ENCODE measurements at places on chromosomes 6 and 20. TPM values are rescaled to one million over a fixed set of nuclear protein-coding genes. Genes with fewer than 3 reads are reported as not detected.
A peak's percentile ranks its signal among the peaks of the same experiment; 100 is the strongest.

DNA sequence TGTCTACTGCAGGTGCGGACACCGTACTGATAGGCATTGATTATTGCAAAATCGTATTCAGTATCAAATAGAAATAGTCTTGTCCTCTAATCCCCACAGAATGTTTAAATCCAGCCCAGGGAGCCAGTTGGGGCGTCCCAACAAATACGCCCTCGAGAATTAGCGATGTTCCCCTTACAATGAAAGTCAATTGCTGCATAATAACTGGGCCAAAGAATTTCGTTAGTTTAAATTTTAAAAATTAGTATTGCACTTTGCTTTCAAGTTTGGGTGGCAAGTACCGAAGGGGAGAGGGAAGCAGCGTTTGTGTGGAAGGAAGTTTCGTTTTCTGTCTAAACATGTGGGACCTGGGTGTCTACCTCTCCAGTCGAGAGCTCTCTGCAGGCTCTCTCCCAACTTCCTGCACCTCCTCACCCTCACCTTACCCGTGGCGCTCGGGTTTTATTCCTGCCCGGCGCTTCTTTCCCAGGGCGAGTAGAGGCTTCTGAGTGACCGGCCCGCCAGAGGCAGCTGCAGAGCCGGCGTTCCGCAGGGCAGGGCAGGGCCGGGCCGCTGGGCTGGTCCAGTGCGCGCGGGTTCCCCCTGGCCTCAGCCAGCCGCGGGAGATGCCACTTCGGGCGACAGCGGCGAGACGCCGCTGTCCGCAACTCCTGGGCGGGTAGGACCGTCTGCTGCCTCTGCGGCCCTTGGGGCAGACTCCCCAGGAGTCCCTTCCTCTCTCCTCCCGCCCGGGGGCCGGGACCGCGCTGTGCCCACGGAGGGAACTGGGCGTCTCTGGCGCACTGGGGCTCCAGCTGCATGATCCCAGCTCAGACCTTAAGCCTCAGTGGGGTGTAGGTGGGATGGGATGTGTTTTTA lies 862 bp upstream of the TFAP2C start:
- DNase-seq, result peak; percentile 63

DNA sequence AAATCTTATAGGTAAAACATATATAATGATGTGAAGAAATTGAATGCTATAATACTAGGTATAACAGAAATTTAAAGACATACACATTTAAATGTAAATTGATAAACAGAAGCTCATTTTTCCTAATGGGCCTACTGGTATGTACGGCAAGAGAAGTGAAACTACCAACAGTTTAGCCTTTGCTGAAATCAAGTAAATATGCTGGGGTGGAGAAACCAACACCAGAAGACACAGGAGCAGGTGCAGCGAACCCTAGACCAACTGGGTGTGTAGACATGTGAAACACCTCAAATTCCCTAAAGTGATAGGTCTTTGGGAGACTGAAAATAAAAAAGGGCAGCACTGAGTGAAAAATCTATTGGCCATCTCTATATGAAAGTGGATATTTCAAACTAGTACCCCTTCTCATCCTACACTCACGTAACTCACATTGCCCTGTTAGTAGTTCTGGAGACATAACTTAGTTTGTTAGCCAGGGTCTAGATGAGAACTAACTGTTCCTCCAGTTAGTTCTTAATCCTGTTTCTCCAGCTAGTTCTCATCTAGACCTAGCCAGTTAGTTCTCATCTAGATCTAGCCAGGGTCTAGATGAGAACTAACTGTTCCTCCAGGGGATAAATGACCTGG lies 53.1 kb downstream of the SLC35D3 start:
- no peak for DNase-seq

DNA sequence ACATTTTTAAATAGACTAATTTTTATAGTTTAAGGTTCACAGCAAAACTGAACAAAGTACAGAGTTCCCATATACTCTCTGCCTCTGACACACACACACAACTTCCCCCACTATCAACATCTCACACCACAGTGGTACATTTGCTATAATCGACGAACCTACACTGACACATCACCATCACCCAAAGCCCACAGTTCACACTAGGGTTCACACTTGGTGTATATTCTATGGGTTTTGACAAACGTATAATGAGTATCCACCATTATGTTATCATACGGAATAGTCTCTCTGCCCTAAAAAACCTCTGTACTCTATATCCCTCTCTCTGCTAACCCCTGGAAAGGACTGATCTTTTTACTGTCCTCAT lies 15.6 kb downstream of the TMEM30A start:
- no peak for DNase-seq

- DNase-seq, result peak; percentile 51
These were observed 209.0 kb downstream of the SYNE1 start for GRCh38 chr6:152428126-152428525.

DNA sequence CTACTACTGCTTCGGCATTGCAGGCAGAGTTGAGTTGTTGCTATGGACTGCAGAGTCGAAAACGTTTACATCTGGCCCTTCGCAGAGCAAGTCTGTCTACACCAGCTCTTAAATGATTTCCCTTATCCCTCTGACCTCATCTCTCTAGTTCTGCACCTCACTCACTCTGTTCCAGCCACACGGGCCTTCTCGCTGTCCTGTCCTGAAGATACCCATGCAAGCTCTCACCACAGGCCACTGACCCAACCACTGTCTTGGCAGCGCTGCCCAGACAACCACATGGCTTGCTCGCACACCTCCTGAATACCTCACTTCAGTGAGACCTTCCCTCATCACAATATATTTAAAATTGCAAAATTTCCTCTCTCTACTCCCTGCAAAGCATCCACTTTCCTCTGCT lies 31.4 kb downstream of the B4GALT5 start:
- no peak for DNase-seq

The SLC52A3 gene
- not detected for total RNA-seq

- no peak for DNase-seq
These were observed 21.7 kb upstream of the IL17A start for GRCh38 chr6:52164319-52165094.

GRCh38 chr6:4635666-4636065 lies 140.5 kb upstream of the CDYL start:
- no peak for DNase-seq

DNA sequence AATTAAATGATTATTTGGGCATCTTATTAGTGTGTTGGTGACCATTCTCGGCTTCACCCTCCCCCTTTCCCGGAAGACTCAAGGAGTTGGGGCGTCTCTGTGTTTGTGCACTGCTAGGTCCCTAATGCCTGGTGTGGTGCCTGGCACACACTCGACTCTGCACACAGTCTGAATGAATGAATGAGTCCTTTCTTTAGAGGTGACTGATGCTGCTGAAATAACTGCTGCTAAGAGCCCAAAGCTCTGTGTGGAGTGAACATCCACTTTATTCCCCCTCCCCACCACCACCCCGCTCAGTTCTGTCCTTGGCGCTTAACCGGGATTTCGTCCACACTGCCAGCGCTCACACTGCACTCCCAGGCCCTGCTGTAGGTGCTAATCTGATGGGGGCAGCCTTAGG lies 1.2 kb upstream of the PHACTR3 start:
- DNase-seq, result no peak

The ULBP3 gene
- 13.6 TPM for total RNA-seq

- no peak for DNase-seq
These were observed 21.3 kb downstream of the PRKN start for GRCh38 chr6:162706232-162706631.

The GTPBP2 gene
- total RNA-seq, result 42.4 TPM

DNA sequence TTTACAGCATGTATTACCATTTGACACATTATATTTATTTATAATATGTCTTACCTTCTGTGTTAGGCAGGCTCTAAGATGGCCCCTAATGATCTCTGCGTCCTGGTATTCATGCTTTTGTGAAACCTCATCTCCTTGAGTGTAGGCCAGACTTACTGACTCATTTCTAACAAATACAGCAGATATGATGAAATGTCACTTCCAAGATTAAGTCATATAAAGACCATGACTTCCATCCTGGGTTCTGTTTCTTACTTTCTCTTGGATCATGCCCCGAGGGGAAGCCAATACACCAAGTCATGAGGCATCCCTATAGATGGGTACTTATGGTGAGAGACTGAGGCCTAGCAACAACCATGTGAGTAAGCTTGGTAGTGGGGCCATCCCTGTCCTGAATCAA lies 30.2 kb downstream of the ZHX3 start:
- peak; percentile 94 for DNase-seq

DNA sequence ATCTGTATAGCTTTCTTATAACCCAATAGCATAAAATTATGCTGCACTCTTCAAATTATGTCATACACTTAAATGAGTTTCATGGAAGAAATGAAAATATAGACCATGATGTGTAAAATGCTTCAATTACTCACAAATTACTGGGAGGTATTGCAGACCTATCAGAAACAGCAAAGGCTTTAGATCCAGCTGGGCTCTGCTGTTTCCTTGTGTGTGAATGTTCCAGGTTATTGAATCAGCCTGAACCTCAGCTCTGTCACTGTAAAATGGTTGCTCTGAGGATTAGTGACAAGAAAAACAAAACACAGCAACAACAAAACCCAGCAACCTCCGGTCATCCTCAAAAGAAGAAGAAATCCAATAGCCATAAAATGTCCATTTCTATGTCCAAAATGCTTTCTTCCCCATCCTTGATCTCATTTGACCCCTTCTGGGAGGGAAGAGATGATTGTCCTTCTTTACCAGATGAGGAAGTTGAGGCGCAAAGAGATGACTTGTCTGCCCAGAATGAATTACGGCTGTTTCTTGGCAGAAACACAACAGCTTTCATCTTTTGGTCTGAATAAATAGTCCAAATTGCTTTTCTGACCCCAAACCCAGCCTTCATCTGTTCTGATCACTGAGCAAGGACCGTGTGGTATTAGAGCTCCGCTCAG lies 42.2 kb upstream of the TGM6 start:
- DNase-seq, result no peak

DNA sequence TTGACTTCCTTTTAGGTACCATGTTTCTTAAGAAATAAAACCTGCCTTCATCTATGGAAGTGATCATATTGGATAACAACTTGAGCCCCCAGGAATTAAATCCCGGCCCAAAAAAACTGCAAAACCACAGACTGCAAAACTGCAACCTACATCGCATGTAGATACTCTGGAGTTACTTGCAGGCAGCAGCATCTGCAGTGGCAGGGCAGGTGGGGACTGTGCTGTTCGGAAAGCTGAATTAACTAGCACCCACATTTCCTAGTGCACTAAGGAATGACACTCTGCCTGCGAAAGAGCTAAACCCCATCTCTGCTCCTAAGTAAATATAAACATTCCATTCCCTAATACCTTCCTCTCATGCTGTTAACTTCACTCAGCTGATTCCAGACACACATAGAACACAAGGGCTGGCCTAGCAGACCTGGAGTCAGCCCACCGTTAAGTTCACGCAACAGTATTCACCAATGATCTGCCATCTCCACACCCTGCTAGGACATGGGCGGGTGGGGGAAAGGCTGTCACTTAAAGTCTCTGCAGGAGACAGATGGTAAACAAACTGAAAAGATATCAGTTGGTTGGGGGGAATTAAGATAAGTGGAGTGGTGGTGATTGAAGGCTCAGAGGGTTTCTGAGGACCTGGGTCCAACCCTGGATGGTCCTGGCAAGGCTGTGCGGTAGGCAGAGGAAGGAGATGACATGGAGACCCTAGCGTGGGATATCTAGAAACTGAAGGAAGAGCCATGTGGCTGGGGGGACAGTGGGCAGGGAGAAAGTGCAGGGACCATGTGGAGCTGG lies 128.4 kb downstream of the SYCP2 start:
- DNase-seq, result no peak

The FAM217A gene
- not detected for total RNA-seq

The ZSWIM1 gene
- 20.4 TPM for total RNA-seq

DNA sequence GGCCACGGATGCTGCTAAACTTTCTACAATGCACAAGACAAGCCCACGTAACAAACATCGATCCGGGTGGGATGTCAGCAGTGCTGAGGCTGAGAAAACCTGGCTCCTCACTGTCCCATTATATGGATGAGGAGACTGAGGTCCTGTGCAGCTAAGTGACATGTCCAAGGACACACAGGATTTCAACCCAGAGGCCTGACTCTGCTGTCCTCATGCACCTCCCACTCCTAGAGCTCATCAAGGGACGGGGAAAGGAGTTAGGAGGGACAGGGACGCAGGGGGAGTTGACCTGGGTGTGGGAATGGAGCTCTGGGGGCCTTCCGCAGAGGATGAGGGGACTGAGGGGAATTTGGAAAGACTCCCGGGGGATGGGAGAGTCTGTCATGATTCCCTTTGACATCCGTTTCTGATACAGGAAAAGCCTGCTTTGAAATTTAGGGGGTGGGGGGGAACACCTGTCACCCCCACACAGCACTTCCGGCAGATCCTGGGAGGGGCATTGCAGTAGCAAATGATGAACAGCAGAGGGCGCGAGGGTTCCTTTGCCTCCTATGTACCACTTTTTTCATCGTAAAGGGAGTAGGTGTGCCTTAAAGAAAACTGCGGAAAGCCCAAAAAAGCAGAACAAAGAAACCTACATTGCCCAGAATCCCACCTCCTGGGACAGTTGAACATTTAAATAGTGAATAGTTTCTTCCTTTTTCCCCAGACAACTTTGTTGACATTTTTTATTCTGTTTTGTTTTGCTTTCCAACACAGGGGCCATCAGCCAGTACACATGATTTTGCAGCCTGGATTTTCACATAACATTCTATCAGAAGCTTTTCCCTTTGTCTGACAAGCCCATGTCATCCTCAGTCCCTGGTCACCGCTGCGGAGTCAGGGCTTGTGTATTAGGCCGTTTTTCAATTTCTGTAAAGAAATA lies 48.6 kb downstream of the SLC2A10 start:
- peak; percentile 59 for DNase-seq

DNA sequence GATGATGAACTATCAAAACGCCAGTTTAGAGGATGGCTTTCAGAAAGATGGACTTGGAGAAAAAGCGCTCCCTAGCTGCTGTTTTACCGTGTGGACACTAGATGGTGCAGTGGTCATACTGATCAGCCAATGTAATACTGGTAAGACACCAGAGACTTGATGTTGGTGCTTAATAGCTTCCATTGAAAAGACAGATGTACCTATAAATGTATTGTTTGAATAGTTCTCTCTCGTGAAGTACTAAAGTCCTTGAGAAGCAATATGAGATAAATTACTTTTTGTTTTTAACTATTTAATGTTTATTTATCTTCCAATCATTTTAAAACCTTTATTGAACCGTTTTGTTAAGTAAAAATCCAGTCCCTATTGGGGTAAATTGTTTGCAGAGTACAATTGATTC lies 63.9 kb upstream of the FUCA2 start:
- peak; percentile 78 for DNase-seq

The STK4 gene
- total RNA-seq, result 26.2 TPM

The TMEM14A gene
- 117 TPM for total RNA-seq

The HRH3 gene
- not detected for total RNA-seq

The RGS17 gene
- 3.2 TPM for total RNA-seq

The RIPOR3 gene
- 10.8 TPM for total RNA-seq

GRCh38 chr6:56624728-56625069 lies 18.0 kb downstream of the DST start:
- DNase-seq, result no peak

DNA sequence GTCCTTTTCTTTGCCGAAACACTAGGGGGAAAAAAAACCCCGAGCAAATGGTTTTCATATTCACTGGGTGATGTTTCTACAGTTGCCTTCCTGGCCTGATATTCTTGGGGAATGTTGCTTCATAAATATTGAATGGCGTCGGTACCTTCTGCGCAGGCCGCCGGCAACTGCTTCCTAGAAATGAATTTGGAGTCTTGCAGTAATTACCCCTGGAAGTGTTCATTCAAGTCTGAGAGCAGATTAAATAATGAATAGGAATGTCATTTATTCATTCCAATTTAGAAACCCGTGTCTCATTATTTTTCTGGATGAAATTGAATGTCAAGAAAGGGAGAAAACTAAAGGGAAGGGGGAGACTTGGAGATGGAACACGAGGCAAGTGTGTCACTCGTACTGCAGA lies 179.4 kb upstream of the KCNG1 start:
- no peak for DNase-seq

The NKAIN2 gene
- not detected for total RNA-seq

The RAB44 gene
- total RNA-seq, result not detected

GRCh38 chr6:80921861-80922460 lies 815.5 kb downstream of the BCKDHB start:
- no peak for DNase-seq

Data from RPMI7951 (cell line).